ENCODE measurements at places on chromosomes 7 and 10.

DNA sequence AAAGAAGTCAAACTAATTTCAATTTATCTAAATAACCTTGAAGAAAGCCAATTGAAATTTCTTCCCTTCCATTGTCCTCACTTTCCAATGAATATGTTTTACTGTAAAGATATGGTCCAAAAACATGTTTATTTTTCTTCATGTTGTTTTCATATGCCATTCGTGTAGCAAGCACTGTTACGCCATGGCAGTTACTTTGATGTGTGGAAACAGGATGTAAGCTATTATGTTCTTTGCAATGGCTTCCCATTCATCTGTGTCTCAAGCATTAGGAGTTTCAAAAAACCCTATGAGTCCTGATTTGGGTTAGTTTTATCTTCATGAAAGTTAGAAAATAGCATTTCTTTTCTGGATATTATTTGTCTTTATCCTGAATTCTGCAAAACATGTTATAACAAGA is 31.0 kb downstream of the GPR141 start:
- no peak for DNase-seq

DNA sequence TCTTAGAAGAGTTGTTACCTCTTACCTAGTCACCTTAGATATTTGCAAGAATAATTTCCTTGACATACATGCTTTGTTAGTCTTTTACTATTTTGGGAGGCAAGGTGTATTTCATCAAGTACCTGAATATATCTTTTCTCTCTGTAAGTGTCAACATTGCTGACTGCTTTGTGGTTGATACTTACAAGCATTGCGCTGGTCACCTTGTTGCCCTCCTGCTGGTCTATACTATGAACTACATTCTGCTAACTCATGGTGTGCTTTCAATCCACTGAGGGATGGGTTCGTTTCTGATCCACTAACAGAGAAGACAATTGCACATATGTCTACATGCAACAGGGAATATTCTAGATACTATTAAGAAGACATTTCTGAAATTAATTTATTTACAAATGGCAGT is 837.8 kb upstream of the COBL start:
- peak; percentile 12 for DNase-seq

DNA sequence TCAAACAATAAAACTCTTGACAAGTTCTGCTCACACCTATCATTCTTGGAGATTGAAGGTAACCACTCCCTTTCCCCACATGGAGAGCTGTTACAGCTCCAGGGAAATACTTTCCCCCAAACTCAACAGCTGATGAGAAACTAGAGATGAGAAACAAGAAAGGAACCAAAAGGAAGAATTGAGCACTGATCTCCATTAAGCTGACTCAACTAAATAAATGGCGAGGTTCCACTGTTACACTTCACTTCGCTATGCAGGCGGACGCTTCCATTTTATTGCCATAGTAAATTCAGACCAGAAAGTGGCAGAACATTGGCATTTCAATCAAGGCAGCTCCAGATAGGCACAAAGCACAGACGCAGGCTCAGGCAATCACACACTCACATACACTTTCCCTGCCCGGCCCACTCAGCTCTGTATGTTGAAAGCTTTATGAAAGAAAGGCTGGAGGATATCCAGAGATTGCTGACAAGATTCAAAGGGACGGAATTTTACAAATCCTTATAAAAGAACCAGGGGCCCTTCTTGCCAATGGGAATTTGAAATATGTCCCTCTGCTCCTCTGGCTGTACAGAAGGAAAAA is 11.5 kb upstream of the YAE1 start:
- no peak for DNase-seq

DNA sequence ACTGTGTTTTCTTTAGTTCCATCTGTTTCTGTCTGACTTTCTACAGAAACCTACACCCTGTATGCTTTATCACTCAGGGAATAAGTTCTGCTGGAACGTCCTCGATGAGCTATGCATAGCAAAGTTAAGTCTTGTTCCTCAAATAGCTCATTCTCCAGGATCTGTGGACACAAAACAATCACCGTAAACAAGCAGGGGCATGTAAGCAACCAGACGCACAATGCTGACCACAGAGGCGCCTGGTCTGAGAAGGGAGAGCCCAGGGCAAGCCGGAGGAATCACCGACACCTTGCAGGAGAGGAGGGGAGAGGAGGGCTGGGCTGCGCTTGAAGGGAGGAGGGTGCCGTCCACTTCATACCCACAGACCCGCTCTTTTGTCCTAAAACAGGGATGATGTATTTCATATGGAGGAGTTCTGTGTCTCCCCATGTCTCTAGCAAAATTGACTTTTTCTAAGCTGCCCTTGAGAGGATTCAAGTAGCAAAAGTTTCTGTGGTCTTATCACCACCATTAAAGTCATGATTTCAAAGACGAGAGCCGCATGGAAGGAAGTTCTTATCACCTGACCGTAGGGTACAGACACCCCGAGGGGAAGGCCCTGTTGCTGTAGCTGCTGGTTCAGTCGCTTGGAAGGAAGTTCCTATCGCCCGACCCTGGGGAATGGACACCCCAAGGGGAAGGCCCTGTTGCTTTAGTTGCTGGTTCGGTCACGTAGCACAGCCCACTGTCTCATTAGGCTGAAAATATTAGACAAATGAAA is 14.3 kb downstream of the CALML3 start:
- no peak for DNase-seq

GRCh38 chr7:141700296-141700847 is 1.6 kb downstream of the DENND11 start:
- peak; percentile 38 for DNase-seq

DNA sequence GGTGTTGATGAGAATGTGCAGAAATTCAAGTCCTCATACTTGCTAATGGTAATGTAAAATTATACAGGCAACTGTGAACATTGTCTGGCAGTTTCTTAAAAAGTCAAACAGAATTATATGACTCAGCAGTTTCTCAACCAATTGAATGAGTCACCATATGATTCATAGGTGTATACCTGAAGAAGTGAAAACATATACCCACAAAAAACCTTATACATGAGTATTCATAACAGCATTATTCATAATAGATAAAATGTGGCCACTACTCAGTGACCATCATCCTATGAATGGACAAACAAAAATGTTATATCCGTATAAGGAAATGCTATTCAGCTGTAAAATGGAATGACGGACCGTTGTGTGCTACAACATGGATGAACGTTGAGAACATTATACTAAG is 253.5 kb downstream of the MALRD1 start:
- DNase-seq = peak; percentile 2

DNA sequence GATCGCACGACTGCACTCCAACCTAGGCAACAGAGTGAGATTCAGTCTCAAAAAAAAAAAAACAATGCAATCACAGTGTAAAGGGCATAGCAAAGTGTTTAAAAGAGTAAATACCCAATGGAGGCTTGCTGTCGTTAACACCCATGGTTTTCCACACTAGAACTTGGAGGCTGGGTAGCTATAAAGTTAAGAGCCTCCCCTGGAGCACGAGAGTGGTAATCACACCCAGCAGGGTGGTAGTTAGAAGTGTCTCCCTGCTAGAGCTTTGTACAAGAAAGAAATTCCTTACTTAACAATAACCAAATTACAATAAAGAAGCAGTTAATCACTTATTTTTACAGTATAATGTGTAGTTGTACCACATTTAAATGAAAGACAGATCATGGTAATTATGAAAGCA is 1078.9 kb downstream of the NRG3 start:
- no peak for DNase-seq

DNA sequence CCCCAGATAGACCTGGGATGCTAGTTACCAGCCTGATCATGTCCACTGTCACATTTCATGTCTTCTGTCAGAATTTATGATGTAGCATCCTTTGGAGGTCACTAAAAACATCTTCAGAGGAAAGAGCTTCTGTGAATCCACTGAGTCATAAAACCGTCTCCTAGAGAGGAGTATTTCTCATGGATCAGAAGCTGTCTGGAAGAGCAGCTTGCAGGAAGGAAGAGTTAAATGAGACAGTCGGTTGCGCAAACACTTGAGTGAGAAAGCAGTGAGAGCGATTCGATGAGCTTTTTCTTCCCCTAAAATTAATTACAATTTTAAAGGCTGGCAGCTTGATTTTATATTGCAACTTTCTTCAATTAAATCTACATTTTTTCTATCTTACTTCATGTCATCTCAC is 47.2 kb upstream of the WDR11 start:
- no peak for DNase-seq

DNA sequence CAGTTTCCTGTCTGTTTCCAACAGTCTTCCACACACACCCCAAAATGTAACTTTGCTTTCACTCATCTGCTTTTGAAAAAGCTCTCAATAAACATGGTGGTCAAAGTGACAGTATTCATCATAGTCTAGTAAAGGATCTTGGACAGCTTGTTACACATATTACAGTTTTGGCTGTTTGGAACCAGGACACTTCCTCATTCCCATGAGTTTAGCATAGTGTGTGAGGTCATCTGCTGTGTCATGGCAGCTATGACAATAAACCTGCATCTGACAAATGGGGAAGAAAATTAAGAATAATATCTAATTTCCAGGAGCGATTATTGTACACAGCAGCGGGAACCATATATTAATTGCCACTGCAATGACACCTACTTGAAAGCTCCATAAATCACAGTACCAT is 184.3 kb upstream of the SLC26A5 start:
- no peak for DNase-seq

DNA sequence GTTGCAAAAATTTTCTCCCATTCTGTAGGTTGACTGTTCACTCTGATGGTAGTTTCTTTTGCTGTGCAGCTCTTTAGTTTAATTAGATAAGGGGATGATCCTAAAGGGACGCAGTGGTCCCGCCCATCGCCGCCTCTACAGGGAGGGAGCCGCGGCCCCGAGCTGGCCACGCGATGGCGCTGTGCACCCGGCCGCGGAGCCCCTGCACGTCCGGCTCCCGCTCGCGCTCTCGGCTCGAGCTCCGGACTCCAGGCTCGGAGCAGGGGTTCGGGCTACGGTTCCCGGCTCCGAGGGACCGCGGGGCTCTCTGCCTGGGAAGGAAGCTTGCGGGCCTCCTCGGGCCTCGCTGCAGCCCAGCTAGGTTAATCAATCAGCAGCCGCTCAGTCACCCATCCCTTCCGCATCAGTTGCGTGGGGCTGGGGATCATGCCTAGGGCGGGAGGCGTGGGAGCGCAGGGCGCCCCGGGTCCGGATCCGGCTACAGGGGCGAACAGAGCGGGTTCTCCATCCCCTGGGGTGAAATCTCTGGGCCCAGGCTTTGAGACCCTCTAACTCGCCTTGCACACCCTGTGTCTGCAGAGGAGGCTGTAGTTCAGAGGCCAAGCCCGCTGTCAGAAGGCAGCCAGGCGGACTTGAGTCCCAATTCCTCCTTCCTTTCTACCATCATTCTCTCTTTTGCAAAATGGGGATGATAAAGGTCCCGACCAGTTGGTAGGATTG is 97.9 kb downstream of the WDR11 start:
- DNase-seq = peak; percentile 63

DNA sequence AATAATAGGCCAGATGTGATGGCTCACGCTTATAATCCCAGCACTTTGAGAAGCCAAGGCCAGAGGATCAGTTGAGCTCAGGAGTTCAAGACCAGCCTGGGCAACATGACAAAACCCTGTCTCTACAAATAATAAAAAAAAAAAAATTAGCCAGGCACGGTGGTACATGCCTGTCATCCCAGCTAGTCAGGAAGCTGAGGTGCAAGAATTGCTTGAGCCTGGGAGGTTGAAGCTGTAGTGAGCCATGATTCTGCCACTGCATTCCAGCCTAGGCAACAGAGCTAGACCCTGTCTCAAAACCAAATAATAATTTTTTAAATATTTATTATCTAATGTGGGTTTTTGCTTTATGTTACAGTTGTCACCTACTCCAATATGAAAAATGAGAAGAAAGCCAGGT is 178.9 kb downstream of the ADK start:
- DNase-seq = peak; percentile 69

DNA sequence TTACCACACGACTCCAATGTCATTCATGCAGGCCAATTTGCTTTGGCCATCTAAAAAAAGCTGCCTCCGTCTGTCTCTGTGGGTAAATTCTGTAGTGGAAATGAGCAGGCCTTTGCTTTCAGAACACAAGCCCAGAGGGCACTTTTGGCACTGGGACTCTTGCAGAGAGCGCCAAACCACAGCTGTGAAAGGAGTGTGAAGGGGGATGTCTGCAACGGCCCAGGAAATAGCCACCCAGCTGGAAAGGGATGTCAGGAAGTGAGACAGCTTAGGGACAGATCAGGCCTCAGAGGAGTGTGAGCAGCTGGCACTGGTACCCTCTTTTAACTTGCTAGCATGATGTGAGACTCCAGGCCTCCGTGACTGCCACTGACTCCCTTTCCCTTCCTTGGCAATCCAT is 152.4 kb downstream of the DKK1 start:
- no peak for DNase-seq
